COLO829 (cell line): ENCODE measurements at places on chromosomes 1 and 21.

DNA sequence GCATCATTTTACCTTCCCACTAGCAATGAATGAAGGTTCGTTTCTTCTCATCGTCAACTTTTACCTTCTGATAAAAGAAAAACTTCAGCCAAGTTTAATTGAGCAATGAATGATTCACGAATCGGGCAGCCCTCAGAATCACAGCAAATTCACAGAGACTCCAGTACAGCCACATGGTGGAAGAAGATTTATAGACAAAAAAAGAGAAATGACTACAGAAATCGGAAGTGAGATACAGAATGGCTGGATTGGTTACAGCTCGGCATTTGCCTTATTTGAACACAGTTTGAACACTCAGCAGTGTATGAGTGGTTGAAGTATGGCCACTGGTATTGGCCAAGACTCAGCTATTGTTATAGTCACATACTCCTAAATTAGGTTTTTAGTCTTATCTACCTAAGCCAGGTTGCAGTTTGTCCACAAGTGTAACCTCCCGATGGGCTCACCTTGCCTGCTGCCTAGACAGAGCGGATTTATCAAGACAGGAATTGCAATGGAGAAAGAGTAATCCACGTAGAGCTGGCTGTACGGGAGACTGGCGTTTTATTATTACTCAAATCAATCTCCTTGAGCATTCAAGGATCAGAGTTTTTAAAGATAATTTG is 15.3 kb downstream of the AK4 start:
- no peak for DNase-seq

DNA sequence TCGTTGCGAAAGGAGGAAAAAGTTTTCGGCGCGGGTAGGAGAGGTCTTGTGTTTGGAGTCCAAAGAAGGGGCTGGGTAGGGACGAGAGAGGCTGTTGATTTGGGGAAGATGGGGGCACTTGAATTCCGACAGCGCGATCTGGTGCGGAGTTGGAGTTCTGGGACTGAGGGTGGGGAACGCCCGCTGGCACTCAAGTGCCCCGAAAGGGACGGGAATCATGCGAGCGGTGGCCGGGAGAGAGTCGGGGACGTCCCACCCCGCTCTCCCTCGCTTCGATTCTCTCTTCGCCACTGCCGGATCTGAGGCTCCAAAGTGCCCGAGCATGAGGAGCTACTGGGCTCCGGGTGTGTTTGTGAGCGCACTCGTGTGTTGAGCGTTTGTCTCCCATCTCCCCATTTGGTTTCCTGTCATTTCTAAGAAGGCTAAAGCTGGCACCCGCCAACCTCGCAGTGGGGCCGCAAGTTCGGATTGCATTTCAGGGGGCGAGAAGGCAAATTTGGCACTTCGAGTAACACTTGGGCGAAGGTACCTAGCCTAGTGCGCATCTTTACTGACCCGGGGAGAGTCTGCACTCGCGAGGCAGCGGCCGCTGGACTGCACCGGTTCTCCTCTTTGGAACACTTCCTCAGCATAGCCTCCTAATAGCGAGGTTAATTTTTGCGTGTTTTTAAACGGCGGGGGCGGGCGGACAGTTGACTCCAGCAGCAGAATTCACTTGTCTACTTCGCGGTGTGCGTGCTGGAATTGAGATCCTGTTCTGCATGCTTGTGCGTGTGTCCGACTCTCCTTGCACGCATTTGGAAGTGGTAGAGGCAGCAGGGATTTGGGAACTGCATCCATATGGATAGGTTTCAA is 1.2 kb downstream of the CHRM3 start:
- no peak for DNase-seq

GRCh38 chr1:233114159-233114558 is 163.7 kb downstream of the NTPCR start:
- DNase-seq, result no peak

GRCh38 chr21:38987633-38988508 is 182.1 kb downstream of the ETS2 start:
- DNase-seq, result no peak

DNA sequence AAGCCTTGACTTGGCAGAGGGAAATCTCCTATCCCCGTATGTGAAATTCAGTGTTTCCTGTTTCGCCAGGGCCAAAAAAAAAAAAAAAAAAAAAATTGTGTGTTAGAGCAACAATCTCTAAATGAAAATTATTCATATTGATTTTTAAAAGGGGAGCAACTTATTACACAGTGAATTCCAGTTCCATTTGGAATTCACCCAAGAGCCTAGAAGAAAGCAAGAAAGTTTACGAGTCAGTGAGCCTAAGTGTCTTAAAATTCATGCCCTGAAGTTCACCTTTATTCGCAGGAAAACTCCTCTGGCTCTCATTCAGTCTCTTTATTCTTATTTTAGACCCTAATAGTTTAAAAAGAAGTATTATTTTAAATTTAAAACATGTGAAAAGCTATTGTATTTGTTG is 42.1 kb upstream of the HUNK start:
- no peak for DNase-seq

DNA sequence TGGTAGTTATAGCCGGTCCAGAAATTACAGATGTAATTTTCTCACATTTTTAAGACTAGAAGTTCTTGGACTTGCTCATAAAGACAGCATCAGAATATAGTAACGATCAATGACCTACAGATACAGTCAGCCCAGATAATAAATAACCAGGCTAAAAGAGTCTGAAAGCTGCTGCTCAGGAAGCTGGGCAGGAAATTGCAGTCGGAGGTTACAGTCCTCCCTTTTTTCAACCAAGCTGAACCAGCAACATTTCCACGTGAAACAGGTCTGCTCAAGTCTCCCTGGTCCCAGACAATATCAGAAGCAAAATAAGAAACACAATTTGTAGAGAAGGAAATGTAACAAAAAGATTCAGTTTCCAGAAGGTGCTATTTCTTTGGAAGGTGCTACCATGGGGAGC is 457.4 kb downstream of the SIPA1L2 start:
- no peak for DNase-seq

DNA sequence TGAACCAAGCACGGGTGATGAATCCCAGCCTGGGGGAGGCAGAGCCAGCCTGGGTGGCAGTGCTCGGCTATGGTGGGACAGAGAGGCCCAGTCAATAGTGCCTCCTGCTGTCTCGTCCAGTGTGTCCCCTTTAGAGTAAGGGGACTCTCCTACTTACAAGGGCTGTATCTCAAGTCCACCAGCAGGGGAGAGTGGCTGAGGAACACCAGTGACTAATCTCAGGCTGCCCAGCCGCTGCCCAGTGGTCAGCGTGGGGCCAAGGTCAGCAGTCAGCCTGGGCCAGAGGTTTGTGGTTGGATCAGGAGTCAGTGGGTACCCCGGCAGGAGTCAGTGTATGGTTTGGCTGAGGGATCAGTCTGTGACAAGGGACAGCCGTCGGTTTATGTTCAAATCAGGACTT is 109.2 kb upstream of the RUNX3 start:
- DNase-seq, result no peak

GRCh38 chr1:203131548-203132200 is 4.1 kb downstream of the ADORA1 start:
- DNase-seq, result no peak

DNA sequence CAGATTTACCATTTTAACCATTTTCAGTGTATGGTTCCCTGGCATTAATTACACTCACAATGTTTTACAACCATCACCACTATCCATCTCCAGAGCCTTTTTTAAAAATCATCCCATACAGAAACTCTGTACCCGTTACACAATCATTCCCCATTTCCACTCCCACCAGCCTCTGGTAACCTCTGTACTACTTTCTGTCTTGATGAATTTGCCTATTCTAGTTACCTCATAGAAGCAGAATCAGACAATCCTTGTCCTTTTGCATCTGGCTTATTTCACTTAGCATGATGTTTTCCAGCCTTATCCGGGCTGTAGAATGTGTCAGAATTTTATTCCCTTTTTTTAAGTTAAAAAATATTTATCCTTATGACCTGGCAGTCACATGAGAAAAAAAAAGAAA is 33.0 kb downstream of the PGM1 start:
- no peak for DNase-seq

- DNase-seq, result no peak
Measured at GRCh38 chr1:59007429-59007819, 223.6 kb upstream of the JUN start.

GRCh38 chr1:154344977-154345837 is 19.9 kb downstream of the ATP8B2 start:
- peak; percentile 36 for DNase-seq

DNA sequence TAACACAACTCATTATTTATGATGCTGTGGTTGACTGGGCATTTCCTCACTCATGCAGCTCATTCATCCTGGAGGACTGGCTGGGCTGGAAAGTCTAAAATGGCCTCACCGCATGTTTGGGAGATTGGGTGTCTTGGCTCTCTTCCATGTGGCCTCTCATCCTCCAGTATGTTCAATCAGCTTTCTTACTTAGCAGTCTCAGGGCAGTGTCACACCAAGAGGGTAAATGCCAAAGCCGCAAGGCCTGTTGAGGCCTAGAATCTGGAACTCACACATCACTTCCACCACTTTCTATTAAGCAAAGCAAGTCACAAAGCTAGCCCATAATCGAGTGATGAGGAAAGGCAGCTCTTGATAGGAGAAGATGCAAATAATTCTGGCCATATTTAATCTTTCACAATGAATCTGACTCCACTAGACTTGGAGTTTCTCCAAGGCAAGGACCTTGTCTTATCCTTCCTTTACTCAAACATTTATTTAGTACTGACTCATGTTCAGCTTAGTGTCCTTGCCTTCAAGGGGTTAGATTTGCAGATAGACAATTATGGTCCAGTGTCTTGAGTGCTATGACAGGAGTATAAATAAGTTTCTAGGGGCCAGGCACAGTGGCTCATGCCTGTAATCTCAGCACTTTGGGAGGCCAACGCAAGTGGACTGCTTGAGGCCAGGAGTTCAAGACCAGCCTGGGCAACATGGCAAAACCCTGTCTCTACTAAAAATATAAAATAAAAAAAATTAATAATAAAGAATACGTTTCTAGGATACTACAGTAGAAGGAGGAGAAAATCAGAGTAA is 45.1 kb downstream of the TMEM53 start:
- DNase-seq, result no peak

GRCh38 chr1:58446368-58446767 is 100.2 kb downstream of the OMA1 start:
- DNase-seq, result no peak

- DNase-seq, result no peak
Measured at GRCh38 chr1:60152891-60153290, 79.3 kb upstream of the C1orf87 start.

DNA sequence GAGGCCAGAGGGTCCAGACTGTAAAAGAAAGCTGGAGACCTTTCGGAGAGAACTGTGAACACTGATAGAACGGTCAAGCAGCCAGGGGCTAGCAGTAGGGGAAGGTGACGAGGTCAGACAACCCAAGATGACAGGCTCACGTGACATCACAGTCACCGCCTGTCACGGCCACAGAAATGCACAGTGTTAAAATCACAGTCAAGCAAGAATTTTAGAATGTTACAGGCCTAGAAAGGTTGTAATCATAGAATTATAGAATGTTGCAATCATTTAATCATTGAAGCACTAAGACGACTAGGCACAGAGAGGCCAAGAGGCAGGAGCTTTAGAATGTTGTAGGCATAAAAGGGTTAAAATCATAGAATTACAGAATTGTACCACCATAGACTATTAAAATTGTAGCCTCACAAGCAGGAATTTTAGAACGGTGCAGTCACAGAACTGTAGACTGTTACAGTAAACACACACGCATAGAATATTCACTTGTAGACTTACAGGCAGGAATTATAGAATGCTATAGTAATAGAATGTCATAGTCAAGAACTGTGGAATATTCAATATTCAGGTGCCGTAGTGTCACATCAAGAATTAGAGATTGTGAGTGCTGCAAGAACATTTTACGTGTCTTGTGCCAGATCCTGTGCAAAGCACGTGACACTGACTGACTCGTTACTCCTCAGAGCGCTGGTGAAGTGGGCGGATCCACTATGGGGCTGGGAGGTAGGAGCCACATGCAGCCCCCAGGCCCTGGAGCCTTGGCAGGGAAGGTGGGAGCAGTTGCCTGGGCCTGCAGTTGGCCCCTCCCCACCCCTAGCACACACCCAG is 118.1 kb downstream of the EPHB2 start:
- DNase-seq, result no peak

GRCh38 chr1:150049926-150050325 is 17.6 kb upstream of the VPS45 start:
- DNase-seq, result no peak

- DNase-seq, result no peak
Measured at GRCh38 chr1:184044603-184045376, 6.7 kb upstream of the TSEN15 start.

DNA sequence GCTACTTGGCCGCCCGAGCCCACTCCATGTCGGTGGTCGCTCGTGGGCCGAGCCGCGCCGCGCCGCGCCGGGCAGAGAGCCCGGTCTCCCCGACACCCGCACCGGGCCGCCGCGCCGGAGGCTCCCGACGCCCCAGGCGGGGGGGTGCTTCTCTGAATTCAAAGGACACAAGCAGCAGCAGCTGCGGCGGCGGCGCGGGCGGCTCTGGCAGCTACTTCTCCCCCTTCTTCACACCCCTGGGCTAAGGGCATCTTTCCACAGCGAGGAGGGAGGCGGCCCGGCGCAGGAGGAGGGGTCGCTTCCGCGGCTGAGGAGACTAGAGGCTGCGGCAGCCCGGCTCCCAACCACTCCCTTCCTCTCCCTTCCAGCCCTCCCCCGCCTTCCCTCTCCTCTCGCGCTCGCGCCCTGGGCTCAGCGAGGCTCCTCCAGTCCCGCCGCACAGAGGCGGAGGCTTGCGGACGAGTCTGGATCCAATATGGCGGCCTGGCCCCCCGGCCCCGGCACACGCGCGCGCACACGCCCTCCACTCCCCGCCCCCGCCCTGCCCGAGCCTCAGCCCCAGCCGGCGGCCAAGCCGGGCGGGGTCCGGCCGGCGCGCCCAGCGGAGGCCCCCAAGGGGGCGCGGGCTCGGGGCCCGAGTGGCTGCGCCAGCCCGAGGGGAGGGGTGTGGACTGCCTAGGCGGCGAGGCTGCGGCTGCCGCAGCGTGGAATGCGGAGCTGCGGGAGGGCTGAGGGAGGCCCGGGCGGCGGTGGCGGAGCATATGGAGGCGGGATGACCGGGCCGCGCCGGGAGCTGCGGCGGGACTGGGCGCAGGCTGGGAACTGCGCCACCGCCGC is at the start of gene CDC42BPA:
TSS of gene CDC42BPA (minus strand) at position 477 of the 837 bp plus-strand sequence. CDS start 1,310 bp downstream, outside the sequence.
- peak; percentile 88 for DNase-seq

DNA sequence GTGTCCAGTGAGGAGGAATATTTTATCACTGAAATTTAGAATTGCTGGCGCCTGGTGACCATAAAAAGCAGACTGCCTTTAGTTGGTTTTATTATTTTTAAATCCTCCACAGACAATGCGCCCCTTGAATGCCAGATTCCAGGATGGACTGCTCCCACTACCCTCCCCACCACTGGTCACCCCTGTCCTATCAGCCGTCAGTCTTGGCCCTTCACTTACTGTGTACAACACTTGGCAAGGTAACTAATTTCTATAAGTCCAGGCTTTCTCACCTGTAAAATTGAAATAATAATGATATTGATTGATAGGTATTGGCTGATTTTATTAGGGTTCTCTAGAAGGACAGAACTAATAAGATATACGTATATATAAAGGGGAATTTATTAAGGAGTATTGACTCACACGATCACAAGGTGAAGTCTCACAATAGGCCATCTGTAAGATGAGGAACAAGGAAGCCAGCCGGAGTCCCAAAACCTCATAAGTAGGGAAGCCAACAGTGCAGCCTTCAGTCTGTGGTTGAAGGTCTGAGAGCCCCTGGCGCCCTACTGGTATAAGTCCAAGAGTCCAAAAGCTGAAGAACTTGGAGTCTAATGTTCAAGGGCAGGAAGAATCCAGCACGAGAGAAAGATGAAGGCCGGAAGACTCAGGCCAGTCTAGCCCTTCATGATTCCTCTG is 17.8 kb downstream of the RHEX start:
- DNase-seq, result no peak
